ENCODE measurements at places on chromosomes 5 and 9. TPM values are rescaled to one million over a fixed set of nuclear protein-coding genes. Genes with fewer than 3 reads are reported as not detected.

KCTD16 gene
- 0.06 TPM for total RNA-seq

ANKRD31 gene
- under 0.01 TPM for total RNA-seq

TMC1 gene
- 1.3 TPM for total RNA-seq

FOXD4L5 gene
- total RNA-seq: under 0.01 TPM

CBY3 gene
- not detected for total RNA-seq

SPAG8 gene
- 0.32 TPM for total RNA-seq

ADGRD2 gene
- total RNA-seq: under 0.01 TPM

TMEM161B gene
- 16.6 TPM for total RNA-seq

GABRP gene
- 0.49 TPM for total RNA-seq

LYSMD3 gene
- 18.5 TPM for total RNA-seq

LRRC19 gene
- total RNA-seq: not detected

FYB1 gene
- total RNA-seq: under 0.01 TPM

LCN6 gene
- total RNA-seq: not detected

SLC6A7 gene
- total RNA-seq: not detected

TAF1L gene
- total RNA-seq: not detected

ASTN2 gene
- total RNA-seq: 2.6 TPM

SV2C gene
- total RNA-seq: not detected

BTNL9 gene
- total RNA-seq: 0.13 TPM

SMIM33 gene
- total RNA-seq: not detected

PLAC8L1 gene
- not detected for total RNA-seq

CDX1 gene
- total RNA-seq: not detected

BARHL1 gene
- not detected for total RNA-seq

BSPRY gene
- total RNA-seq: not detected

ORM2 gene
- not detected for total RNA-seq

SPATA6L gene
- total RNA-seq: 0.97 TPM

GPR107 gene
- total RNA-seq: 13.9 TPM

WNK2 gene
- total RNA-seq: not detected

SNX30 gene
- total RNA-seq: 7.4 TPM

PCDHB16 gene
- 0.63 TPM for total RNA-seq

PGM5 gene
- total RNA-seq: 108 TPM

GABRA6 gene
- not detected for total RNA-seq

PTGDS gene
- 0.38 TPM for total RNA-seq

ZFP2 gene
- total RNA-seq: 0.65 TPM

SEMA6A gene
- 6.6 TPM for total RNA-seq

C5orf63 gene
- total RNA-seq: 1.6 TPM

ITGA2 gene
- 30.0 TPM for total RNA-seq

C5orf58 gene
- not detected for total RNA-seq

SPTAN1 gene
- 452 TPM for total RNA-seq

MAMDC4 gene
- total RNA-seq: 6.2 TPM

NSG2 gene
- total RNA-seq: not detected
